CD14-positive monocyte (primary cell): ENCODE measurements at places on chromosomes 16 and 17.

GRCh38 chr16:83723244-83723643 lies 84.5 kb upstream of the HSBP1 start:
- DNase-seq: no peak

GRCh38 chr17:61461586-61461966 lies 9.4 kb downstream of the TBX4 start:
- DNase-seq: no peak

GRCh38 chr16:76875898-76876297 lies 315.1 kb upstream of the MON1B start:
- no peak for DNase-seq

DNA sequence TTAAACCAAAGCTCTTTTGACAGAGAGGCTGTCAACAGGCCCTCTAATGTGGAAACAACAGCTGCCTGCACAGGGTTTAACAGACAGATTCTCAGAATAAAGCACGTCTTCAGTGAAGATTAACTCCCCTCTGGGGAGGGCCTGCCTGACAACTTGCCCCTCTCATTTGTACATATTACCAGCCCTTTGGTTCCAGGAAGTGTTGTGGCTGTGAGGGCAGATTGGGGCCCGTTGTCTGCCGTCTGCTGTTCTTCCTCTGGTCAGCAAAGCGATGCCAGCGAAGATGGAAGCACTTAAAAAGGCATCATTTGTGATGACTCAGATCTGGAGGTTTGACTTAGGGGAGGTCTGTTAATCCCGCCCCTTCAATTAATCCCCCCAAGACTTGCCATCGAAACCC lies 177.0 kb upstream of the IRX6 start:
- no peak for DNase-seq

DNA sequence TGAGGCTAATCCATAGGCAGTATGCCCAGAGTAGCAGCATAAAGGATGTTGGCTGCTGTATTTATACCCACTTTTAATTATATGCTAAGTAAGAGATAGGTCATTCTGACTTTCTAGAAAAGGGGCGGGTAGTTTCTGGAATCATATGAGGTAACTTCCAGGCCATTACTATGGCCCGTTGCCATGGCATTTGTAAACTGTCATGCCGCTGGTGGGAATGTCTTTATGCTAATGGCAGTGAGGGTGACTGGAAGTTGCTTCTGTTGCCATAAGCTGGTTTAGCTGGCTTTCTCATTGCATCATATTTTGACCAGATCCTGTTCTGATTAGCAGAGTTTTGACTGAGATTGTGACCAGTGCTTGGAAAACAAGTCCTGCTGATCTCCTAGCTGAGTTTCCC lies 929.6 kb upstream of the CDH8 start:
- no peak for DNase-seq

DNA sequence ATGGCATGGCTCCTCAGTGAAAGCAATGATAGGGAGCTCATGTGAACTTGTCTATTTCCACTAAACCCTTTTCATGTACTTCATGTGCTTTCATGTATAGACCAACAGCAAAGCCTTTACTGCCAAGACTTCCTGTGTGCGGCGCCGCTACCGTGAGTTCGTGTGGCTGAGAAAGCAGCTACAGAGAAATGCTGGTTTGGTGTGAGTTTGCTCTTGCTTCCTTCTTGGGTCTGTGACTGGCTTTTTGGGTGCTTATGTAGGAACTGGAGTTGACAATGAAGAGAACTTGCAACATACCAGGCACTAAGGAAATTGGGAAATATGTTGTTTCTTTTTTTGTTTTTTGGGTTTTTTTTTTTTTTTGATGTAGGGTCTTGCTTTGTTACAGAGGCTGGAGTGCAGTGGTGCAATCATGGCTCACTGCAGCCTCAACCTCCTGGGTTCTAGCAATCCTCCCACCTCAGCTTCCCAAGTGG lies 5.7 kb downstream of the SNX11 start:
- DNase-seq: peak; percentile 85

GRCh38 chr17:76240461-76241203 lies at the start of gene RNF157:
Gene RNF157 (minus strand): TSS chr17:76240493. CDS start chr17:76240240, 253 bp downstream.
- DNase-seq: peak; percentile 55

DNA sequence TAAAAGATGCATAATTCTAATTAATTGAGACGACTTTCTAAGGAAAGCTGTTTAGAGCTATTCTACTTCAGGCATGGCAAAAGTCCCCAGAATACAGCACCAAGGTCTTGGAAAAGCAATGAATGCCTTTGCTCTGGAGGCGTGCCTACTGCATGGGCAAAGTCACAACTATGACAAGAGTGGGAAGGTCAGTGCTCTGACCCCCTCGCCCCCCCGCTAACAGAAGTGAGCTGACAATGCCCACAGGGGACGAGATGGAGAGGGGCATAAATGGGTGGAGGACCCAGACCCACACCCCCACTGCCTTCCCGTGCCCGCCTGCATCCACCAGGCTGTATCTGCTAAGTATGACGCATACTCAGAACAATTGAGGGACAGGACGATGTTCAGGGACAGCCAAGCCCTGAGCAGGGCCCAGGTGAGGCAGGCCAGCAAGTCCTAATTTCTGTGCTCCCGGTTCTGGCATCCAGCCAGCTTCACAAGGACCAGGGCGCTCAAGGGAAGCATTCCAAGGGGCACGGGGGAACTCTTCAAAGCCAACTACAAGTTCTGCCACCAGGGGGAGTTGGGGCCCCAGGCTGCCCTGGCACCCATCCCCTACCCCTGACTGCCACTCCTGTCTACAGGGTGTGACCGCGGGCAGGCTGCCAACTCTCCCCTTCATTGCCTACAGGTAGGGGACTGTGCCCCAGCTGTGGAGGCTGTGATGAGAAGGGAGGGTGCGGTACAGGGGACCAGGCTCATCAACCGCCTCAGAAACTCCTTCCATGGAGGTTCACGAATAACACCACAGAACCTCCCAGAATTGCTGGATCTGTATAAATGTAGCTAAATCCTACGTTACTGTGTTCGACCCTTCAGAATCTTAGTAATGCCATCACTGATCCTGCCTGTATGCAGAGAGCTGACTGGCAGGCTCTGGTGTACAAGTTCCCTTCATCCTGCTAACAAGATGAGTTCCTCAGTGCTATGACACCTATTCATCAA lies 20.8 kb downstream of the NPRL3 start:
- peak; percentile 56 for DNase-seq

DNA sequence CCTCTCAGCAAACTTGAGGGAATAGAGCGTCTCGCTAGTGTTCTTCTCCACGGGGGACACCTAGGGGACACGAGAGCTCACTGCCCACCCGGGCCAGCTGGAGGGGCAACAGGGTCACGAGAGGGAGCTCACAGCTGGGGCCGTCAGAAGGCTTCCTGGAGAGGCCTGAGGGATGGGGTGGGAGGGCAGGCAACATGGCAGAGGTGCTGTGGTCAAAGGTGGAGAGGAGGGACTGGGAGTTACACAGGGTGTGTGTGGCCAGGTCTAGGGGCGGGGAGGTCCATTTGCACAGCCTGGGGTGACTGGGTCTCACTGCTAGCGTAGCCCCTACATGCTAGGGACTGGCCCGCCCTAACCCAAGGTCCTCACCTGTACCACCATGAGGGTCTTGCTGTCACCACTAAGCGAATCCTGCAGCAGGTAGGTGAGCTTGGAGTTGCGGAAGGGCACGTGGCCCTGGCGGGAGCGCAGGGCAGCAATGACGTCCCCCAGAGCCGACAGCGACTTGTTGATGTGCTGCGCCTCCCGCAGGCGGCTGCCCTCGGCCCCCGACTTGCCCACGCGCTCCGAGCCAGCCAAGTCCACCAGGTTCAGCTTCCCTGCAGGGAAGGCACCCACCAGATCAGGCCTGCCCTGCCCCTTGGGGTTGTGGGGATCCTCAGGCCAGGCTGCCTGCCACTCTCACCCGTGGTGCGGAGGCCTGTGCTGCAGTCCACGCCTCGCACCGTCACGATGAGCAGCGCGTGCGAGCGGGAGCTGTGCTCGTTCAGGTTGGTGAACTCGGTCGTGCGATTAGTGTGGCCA lies 25.0 kb downstream of the KATNB1 start:
- no peak for DNase-seq

GRCh38 chr17:73262676-73263642 lies 1.3 kb upstream of the CPSF4L start:
- no peak for DNase-seq

GRCh38 chr16:10979717-10980601 lies 35.6 kb downstream of the CLEC16A start:
- DNase-seq: no peak

- DNase-seq: no peak
Measured at GRCh38 chr17:76238847-76239537, 1.3 kb downstream of the RNF157 start.

GRCh38 chr17:218432-219110 lies 37.1 kb upstream of the DOC2B start:
- no peak for DNase-seq

DNA sequence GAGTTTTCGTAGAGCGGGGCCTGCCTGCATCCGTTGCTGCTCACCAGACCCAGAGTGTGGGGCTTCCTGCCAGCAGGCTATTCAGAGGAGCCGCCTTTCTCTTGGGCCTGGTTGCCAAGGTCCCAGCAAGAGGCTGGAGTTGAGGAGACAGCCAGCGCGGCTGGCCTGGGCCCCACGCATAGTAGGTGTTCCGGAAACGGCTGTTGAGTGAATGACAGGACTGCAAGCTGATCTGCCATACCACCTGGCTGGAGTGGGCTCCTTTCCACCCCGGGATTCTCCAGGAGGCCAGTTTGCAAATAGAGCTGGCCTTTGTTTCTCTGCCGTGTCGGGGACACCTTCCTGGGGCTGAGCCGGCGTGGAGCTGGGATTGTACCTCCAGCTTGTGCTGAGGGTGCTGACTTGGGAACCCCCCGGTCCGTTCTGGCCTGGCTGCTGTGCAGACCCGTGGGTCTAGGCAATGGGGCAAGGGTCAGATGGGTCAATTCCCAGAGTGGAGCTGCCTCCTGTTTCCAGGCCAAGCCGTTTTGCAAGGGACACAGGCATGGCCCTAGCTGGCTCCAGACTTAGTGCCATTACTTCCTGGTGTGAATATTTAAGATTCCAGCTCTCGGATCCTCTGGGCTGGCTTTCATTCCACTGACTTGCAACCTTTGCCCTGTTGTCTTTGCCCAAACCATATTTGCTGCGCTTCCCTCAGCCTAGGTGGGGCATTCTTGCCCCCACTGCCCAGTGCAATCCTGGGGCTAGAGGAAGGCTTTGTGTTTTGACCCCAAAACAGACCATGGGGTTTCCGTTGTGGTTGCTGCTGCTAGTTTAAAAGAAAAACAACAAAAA lies 68.8 kb downstream of the CMIP start:
- no peak for DNase-seq

GRCh38 chr16:88741368-88741767 lies 35.1 kb downstream of the CTU2 start:
- DNase-seq: no peak

GRCh38 chr16:59697761-59698160 lies 963.6 kb upstream of the GOT2 start:
- DNase-seq: no peak

DNA sequence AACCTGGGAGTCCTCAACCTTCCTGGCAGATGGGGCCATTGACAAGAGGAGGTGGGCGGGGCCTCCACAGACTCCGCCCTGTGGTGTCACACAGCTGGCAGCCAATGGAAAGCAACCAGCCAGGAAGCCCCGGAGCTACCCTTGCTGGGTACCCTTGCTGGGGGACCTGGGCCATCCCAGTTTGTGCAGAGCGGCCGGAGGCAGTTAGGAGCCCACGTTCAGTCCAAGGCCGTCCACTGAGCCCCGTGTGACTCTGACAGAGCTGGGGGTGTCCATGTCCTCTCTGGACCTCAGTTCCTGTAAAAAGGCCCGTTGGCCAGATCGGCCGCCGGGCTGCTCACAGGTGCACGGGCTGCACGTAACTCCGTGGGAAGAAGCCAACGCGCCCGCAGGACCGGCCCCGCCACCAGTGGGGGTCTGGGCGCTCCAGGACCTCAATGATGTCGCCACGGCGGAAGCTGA lies 17.1 kb upstream of the FAM83G start:
- DNase-seq: no peak

GRCh38 chr17:10821054-10821453 lies 16.8 kb downstream of the PIRT start:
- DNase-seq: no peak

- no peak for DNase-seq
Measured at GRCh38 chr16:55730115-55730514, 74.3 kb downstream of the SLC6A2 start.

GRCh38 chr17:65797809-65798208 lies 236.4 kb upstream of the AXIN2 start:
- DNase-seq: no peak

DNA sequence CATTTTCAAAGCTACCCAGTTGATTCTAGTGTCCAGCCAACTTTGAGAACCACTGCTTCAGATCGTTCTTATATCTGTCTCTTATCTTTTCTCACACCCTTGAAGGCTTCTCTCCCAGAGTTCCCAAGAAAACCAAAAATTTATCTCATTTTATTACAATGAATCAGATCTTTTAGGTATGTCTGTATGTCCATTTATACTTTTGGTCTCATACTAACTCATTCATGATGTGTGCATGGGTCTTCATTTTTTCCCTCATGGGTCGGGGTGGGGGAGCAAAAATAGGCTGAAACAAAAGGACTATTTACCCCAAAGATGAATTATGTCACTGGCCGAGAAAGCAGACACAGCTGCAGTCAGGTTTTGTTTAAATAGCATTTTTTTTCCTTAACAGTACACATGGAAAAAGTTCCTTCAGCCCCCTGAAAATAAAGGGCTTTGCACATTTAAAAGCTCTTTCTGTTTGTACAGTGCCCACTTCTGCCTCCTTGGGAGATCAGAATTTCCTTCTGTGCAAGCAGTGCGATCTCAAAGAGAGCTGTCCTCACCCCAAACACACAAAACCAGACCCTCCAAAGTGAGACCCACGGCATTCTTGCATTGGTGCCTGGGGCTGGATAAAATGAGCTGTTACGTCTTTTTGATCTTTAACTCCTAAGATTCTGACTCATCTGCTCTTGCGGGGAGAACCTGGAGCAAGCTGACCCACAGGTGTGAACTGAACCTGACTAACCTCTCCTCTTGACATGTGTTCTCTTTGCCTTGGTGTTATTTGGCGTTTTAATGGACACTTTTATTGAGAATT lies 251.2 kb upstream of the ELAC2 start:
- no peak for DNase-seq
